Sciatic nerve (tissue), 2 donors: ENCODE measurements at places on chromosomes 11 and 22. TPM values are rescaled to one million over a fixed set of nuclear protein-coding genes. Genes with fewer than 3 reads are reported as not detected.

The PGA5 gene
- total RNA-seq: not detected

The CEND1 gene
- not detected for total RNA-seq

The PTPRCAP gene
- 4.2 TPM for total RNA-seq

The VSIG10L2 gene
- total RNA-seq: not detected

- DNase-seq: no peak
Observed at GRCh38 chr11:35845860-35846259, 98.0 kb upstream of the LDLRAD3 start.

DNA sequence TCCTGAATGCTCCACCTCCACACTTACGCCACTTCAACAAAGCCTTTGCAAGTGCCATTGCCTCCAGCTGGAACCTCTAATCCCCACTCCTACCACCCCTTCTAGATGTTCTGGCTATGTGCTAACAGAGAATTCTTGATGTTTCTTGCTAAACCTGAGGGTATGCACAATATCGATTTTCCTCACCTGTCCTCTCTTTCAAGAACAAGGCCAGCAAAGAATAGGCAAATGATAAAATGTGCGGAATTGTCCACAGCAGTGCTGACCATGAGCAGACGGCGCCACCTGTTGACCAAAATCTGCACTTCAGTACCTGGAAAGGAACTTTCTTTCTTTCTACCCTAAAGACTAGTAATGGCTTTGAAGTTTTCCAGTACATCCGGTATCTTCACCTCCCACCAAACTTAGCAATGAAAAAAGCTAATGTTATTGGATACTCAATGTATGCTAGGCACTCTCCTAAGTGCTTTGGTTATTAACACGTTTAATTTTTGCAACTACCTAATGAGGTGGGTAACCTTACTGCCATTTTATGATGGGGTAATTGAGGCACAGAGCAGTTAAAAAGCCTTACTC lies 3.4 kb downstream of the TIMM10 start:
- DNase-seq: peak; percentile 88

GRCh38 chr11:6656936-6657335 lies 1.3 kb upstream of the DCHS1 start:
- no peak for DNase-seq

DNA sequence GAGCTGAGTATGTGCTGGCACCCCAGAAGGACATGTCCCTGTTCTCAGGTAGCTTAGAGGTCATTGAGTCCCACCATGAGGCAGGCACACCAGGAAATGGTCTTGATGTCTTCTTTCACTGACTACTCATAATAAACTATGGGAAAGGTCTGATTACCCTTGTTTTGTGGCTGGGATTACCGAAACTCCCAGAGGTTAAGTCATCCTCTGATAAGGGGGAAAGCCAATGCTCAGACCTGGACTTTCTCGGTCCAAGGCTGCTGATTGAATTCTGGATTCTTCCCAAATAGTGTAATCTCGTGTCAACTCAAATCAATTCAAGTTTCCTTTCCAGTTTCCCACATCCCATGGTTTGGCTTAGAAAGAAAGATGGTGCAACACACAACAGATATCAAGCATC lies 3.7 kb upstream of the CD44 start:
- no peak for DNase-seq

DNA sequence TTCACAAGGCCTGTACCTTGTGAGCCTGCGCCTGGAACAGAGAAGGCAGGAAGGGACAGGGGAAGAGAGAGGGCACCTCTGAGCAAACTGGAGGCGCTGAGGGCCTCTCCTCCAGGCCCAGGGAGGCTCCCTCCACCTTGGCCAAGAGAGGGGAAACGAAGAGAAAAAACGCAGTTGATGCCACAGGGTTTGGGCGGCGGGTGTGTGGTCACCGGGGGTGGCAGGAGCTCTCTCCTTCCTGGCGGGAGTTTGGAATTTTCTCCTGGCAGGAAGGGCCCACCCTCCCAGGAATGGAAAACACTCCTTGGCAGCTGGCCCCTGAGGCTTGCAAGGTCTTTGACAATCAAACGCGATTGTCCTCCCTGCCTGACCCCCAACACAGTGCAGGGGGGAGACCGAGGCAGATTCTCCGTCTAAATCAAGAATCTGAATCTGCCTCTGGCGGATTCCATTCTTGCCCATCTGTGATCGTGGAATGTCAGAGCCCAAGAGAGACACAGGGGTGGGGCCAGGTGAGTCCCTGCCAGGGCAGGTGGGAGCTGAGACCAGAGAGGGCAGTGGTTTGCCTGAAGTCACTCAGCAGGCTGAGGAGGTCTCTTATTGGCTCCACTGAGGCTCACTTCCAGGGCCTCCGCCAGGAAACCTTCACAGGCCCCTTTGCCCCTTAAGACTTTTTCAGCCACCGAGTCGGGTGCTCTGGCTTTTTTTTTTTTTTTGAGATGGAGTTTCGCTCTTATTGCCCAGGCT lies 21.0 kb downstream of the RPL3 start:
- DNase-seq: no peak

DNA sequence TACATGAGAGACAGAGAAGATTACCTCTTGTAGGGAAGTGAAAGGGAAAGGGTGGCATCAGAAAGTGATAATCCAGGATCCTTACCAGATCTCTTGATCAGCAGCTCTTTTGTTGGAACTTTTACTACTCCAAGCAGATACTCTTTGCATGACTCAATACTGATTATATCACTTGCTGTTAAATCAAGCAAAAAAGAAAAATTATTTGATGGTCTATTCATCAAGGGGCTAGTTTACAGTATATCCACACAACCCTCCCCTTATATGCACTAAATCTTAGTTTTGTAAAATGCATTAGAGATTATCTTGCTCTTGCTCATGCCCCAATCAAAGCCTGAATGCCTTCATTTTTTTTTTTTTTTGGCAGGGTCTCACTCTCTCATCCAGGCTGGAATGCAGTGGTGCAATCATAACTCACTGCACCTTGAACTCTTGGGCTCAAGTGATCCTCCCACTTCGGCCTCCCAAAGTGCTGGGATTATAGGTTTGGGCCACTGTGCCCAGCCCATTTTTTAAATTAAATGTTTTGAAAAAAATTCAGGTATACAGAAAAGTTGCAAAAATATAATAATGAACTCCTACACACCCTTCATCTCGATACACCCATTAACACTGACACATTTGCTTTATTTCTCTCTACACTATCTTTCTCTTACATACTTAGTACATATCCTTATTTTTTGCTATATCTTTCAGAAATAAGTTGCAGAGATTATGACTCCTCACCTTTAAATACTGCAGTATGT lies 76.1 kb upstream of the UCP3 start:
- no peak for DNase-seq

DNA sequence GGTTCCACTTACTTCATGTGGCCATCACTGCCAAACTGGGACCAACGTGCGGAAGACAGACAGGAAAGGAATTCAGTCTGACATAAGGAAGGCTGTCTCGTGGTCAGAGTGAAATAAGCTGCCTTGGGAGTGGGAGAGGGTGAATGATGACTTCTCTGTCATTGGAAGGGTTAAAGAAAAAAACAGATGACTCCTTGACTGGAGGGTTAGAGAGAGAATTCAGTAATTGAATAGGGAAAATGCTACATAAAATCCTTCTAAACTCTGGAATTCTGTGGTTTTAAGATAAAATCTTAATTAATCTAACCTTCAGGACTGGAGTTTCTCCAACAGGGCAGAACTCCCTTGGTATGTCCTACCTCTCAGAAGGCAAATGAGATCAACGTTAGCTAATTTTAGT lies 33.8 kb downstream of the RAB30 start:
- no peak for DNase-seq

DNA sequence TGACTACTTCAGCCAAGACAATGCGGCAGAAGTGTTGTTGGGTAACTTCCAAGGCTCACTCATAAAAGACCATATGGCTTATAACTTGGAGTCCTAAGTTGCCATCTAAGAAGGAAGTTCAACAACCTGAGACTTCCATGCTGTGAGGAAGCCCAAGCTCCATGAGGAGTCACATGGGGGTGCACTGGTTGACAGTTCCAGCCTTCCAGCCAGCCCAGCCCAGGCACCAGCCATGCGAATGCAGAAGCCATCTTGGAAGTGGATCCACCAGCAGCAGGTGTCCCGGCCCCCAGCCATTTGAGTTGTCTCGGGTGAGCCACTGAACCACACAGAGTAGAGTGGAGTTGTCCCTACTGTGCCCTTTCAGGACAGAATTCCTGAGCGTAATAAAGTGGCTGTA lies 32.8 kb upstream of the WNT7B start:
- DNase-seq: no peak

DNA sequence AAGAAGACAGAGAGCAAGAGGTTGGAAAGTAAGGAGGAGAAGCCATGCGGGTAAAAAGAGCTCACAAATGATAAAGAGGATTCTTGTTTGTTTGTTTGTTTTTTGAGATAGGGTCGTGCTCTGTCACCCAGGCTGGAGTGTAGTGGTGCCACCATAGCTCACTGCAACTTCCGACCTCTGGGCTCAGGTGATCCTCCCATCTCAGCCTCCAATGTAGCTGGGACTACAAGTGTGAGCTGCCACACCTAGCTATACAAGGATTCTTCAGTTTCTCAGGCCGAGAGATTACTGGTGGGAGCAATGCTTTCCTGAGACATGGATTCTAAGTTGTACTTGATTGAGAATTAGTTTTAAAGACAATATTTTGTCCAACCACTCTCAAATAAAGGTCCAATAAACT lies 55.6 kb downstream of the CLTCL1 start:
- no peak for DNase-seq

DNA sequence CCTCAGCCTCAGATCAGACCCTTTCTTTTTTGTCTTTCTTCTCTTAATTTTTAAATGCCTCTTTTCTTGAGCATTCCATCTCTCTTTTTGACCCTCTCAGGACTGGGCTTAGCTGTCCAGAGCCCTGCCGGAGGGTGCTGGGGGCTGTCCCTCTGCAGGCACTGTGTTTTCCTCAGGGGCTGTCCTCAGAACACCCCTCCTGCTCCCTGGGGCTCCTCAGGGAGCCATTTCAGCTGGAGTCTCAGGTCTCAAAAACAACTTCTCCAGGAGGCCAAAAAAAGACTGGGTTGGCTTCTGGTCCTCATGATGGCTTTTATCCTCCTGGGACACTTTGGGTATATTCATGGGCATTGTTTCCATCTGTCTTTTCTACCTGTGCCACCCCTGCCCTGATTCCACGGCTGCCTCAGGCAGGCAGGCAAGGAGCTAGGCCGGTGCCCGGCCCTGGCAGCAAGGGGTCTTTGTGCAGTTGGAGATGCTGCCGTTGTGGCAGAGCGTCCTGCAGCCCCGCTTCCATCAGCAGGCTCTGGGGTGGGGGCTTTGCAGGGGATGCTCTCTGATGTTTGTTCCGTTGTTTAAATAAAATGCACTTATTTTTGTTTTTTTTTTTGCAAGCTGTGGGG lies 85.1 kb downstream of the CEP164 start:
- peak; percentile 21 for DNase-seq

DNA sequence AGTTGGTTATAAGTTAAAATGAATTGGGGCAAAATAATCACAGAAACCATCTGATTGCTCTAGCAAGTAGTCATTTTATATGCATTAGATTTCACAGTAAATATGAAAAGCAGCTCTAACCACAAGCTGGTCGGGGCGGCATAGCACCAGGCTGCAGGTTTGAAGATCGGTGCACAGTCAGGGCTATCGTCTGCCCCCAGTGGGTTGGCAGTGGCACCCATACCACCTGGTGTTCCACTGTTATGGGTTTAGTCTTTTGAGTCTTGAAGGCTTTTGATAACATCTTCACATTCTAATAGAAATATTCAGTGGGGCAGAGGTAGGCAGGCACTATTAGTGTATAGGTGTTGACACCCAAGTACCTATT lies 62.1 kb downstream of the GRK3 start:
- no peak for DNase-seq

DNA sequence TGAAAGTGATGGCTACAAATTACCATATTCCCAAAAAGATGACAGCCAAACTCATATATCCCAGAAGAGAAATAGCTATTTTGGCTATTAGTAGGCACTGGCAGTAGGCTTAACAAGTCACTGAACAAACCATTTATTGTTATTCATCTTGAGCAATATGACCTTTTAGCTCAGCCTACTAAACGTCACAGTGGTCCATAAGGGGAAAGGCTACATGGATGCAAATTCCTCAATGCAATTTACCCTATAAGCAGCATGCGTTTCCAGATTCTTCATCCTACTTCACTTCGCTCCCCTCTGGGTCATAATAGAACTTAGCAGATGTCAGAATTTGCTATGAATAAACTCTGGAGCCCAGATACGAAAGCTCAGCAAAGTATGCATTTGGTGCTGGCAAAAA lies 114.0 kb downstream of the SIK3 start:
- DNase-seq: no peak

DNA sequence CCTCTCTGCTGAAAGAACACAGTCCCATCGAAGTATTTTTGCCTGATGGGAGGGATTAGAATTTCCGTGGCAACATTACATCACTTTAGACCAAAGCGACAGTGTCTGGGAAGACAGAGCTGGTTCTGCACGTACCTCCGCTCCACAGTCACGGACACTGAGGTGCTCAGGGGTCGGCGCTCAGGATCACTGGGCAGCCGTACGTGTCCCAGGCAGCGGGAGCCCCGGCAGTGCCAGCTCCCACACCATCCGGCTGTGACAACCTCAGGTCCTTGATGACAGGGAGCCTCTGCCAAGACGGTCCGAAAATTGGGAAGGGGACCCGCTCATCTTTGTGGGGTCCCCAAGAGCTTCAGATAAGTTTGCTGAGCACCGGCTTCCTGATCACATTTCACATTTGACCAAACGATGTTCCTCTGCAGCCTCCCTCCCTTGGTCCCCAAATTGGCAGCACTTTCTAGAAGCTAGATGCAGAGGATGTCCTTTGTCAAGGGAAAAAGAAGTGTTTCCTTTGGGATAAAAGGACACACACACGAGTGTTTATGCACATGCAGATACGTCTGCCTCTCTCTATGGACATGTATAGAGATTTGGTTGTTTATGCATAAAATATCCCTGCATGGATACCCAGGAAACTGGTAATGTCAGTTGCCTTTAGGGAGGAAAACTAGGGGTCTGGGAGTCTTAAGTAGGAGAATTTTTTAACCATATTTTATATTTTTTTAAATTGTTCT lies 61.6 kb upstream of the LINC01488 start:
- no peak for DNase-seq

GRCh38 chr22:27051407-27051806 lies 394.0 kb downstream of the MIAT start:
- DNase-seq: no peak

- DNase-seq: no peak
Observed at GRCh38 chr11:122167100-122167499, 51.1 kb upstream of the BLID start.

GRCh38 chr11:113697756-113698407 lies 8.2 kb downstream of the TMPRSS5 start:
- no peak for DNase-seq

- DNase-seq: no peak
Observed at GRCh38 chr11:110912437-110912836, 200.2 kb upstream of the ARHGAP20 start.

GRCh38 chr11:120398132-120398531 lies 61.9 kb downstream of the ARHGEF12 start:
- no peak for DNase-seq

DNA sequence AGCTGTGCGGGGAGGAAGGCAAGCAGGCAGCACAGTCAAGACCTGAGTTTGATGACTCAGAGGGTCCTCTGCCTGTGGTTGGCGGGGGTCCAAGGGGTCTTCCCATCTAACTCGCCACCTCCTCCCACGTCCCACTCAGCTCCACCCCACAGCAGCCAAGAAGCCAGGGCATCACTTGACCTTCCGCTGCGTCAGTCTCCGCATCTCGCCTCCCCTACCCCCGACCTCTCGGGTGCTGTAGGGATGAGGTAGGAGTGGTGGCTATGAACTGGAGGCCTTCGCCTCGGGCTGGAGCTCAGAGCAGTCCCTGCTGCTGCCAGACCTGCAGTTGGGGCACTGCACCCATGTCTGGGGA lies 90.6 kb downstream of the CDKN1C start:
- peak; percentile 58 for DNase-seq
